NCI-H460 (cell line): ENCODE measurements at places on chromosomes 7 and 10. TPM values are rescaled to one million over a fixed set of nuclear protein-coding genes. Genes with fewer than 3 reads are reported as not detected.

Gene ECHDC3
- total RNA-seq = 15.7 and 20.1 TPM in 2 replicates

DNA sequence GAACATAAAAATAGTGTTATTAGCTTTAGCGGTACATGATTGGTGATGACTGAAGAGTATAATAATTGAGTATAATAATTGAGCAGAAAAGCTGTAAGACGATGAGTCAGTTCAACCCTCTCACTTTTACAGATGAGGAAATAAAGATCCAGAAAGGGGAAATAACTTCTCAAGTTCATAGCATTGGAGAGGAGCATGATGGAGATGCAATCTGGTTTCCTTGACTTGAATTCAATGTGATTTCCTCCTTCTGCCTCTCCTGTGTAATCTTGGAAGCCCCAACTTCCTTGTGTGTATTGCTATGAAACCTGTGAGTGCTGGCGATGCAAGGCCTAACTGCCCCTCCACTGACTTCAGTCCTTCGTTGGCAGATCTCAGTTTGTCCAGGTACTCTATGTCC is 265.1 kb downstream of the LRMDA start:
- DNase-seq = no peak

GRCh38 chr7:150939466-150939865 is 38.7 kb downstream of the KCNH2 start:
- DNase-seq = no peak

Gene SCIN
- not detected in 2 replicates for total RNA-seq

DNA sequence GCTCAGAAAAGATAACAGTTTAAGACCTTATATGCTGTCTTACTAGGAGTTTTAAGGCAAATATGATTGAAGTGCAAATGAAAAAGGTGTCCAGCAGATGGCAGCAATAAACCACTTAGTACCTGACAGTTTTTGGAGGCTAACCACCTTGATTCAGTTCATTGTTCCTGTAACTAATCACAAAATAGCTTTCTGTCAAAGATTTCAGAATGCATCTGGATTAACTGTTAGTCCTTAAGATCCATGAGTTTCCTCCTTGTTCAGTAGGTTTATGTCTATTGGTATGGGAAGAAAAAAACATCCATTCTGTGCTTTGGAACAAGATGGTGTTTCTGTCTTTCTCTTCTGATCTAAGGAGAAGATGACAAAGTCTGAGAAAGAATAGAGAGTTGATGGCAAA is 46.6 kb downstream of the CCSER2 start:
- DNase-seq = peak; percentile 58

DNA sequence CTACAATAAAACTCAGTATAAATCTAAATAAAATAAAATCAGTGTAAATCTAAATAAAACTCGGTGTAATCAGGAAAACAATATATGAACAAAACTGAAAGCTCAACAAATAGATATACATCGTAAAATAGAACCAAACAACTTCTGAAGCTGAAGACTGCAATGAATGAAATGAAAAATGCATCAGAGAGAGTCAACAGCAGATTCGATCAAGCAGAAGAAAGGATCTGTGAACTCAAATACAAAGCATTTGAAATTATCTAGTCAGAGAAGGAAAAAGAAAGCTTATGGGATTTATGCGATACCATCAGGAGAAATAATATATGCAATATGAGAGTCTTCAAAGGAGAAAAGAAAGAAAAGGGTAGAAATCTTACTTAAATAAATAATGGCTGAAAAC is 255.0 kb downstream of the BICC1 start:
- DNase-seq = no peak

- no peak for DNase-seq
Observed at GRCh38 chr10:68001539-68001938, 73.5 kb downstream of the HERC4 start.

- DNase-seq = no peak
Observed at GRCh38 chr10:103547391-103547946, 54.0 kb downstream of the NEURL1 start.

GRCh38 chr10:73940634-73941221 is 29.8 kb downstream of the PLAU start:
- peak; percentile 67 for DNase-seq

Gene MKI67
- total RNA-seq = 26.0 and 29.7 TPM in 2 replicates

DNA sequence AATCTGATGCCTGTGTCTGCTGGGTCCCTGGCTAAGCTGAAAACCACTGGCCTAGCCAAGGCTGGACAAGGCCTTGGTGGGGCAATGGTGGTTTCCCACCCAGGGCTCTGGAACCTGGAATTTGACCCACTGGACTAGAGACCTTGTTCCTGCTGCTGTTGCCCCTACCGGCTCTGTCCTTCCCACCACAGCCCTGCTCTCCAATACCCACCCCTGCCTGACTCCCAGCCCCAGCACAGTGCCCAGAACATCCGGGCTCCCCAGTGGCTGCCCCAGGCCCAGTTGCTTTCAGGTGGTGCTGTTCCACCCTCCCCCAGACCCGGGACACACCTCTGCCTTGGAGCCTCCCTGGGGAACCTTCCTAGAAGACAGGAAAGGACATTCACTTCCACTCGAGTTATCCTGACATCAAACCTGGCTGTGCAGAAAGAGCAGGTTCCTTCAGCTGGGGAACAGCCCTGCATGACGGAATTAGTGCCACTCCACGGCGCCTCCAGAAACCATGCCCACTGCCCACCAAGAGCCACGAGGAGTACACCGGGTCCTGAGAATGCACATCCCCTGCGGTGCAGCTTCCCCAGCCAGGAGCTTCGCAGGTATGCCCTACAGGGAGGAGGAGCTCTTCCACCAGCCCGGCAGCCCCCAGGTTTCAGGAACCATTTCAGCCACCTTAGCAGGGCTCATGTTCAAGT is 152.8 kb downstream of the OAT start:
- no peak for DNase-seq

DNA sequence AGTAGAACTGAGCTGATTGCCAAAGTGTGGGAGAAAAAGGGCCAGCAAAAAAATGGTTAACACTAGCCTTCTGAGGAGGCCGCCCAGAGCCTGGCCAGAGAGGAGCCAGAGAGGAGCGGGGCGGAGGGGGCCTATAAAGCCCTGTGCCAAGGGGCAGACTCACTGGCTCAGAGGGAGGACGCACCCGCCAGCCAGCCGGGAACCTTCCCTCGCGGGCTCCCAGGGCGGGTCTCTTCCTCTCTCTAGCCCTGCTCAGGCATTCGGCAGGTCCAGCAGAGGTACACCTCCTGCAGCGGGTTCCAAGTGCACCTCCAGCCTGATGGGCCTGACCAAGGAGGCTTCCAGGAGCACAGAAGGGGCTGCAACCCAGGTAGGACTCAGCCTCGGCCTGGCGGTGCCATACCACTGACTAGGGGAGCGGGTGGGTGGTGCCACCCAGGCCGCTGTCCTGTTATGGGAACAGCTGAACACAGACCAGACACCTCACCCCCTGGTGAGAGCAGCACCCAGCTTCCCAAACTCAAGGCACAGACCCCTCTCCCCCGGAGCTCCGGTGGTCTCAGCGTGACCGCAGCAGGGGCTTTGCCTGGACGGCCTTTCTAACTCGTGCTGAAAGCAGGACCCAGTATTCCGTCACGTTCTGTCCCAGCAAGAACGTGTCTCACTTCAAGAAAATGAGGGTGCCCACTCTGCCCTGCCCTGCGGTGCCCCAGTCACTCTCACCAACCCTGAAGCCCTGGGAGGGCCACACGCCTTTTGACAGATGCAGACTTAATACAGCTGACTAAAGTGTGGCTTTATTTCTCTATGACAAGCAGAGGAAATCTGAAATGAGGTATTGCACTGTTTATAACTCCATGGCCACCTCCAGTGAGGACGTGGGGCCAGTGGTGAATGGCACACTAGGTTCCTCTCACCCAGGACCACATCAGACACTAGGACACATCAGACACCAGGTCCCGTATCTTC is at the start of gene GPER1:
GPER1 (plus strand) TSS at position 162 of the 969 bp plus-strand sequence. CDS start 3,616 bp downstream, outside the sequence.
- DNase-seq = peak; percentile 39

Gene VPS37D
- 3.6 and 5.4 TPM in 2 replicates for total RNA-seq

Gene COMTD1
- 27.2 and 31.7 TPM in 2 replicates for total RNA-seq

DNA sequence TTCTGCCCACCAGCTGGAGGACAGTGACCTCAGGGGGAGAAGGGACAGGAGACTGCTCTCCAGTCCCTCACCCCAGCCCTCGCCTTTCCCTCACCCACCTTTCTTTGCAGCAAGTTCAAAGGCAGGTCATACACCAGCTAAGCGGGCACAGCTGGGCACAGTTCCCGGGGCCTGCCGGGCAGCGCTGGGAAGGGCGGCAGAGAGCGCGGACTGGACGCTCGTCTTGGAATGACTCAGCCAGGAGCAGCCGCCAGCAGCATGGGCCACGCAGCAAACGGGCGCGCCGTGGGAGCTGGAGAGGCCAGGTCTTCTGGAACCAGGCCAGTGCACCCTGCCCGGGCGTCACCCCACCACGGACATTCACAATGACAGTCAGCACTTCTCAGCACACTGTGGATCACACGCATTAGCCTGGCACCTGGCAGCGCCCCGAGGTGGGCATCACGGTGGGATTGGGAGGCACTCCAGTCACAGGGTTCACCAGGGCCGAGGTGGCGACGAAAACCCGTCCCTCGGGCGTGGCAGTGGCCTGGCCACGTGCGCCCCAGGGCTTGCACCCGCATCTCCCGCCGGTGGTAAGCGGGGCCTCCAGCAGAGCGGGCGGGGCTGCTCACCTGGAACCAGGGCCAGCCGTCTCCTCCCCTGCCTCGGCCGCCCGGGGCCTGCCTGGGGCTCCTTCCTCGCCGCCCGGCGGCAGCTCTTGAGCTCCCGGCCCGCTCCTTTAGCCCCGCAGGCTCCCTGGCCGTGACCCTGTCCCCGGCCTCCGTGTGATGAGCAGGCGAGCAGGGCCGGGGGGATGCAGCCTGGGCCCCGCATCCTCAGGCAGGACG is 29.0 kb upstream of the WDFY4 start:
- peak; percentile 54 for DNase-seq

Gene C7orf25
- 5.2 and 6.6 TPM in 2 replicates for total RNA-seq

- DNase-seq = no peak
Observed at GRCh38 chr10:104308439-104308903, 29.8 kb downstream of the ITPRIP start.

Gene TSPAN12
- 9.1 and 9.6 TPM in 2 replicates for total RNA-seq

Gene LDB1
- total RNA-seq = 25.1 and 27.0 TPM in 2 replicates

DNA sequence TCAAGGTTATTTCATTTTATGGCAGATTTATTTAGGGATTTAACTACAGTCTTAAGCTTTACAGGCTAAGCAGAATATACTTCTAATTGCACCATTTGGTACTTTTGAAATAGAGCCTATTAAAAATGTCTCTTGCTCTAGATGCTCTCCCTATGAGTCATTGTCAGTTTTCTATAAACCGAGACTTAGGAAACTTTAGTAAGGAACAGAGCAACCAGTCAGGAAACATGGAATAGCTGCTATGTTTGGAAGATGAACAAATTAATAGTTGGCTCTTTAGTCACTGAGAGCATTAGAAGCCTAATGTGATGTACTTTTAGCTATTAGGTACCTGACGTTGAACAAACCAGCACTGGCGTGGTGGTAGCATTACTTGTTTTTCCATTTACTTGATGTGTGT is 35.3 kb downstream of the INPP5F start:
- peak; percentile 14 for DNase-seq

Gene ATRNL1
- 6.8 and 7.8 TPM in 2 replicates for total RNA-seq

DNA sequence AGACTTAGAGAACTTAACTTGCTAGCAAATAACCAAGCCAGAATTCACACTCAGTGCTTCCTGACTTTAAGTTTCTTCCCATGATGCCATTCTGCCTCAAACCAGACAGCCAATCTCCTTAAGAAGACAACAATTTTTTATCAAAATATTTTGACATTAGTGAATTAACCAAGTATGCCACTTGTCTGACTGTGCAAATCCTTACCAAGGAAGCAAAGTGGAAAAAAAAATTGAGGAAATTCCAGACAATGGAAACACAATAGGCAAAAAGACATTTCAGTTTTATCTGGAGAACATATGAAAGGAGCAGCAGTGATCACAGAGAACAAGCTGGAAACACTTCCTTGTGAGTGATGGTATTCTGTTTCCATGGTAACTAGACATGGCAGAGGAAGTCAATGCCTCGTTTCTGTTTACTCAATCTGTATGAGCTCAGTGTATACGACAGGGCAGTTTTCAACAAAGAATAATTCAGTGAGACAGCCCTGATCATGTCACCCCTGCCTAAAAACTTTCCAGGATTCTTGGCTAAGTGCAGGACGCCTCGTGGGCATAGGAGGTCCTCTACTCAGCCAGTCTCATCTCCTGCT is 114.2 kb downstream of the DYNC1I1 start:
- DNase-seq = no peak

- DNase-seq = no peak
Observed at GRCh38 chr7:89775459-89775858, 378.8 kb upstream of the STEAP1 start.

DNA sequence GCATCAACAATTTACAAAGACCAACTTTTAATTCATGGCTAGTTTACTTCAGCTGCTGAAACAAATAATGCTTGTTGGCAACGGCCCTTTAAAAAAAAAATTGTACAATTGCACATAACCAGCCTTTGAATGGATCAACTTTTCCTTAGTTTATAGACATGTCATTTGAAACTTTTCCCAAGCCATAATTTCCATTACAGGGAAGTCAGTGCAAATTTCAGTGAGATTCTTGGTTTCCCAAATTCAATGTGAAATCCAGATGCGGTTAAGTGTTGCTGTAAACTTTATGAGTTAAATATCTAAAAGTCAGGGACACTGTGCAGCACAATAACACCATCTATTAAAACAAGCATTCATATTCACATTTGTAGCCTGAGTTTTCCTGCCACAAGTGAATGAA is 182.2 kb downstream of the JAZF1 start:
- no peak for DNase-seq

DNA sequence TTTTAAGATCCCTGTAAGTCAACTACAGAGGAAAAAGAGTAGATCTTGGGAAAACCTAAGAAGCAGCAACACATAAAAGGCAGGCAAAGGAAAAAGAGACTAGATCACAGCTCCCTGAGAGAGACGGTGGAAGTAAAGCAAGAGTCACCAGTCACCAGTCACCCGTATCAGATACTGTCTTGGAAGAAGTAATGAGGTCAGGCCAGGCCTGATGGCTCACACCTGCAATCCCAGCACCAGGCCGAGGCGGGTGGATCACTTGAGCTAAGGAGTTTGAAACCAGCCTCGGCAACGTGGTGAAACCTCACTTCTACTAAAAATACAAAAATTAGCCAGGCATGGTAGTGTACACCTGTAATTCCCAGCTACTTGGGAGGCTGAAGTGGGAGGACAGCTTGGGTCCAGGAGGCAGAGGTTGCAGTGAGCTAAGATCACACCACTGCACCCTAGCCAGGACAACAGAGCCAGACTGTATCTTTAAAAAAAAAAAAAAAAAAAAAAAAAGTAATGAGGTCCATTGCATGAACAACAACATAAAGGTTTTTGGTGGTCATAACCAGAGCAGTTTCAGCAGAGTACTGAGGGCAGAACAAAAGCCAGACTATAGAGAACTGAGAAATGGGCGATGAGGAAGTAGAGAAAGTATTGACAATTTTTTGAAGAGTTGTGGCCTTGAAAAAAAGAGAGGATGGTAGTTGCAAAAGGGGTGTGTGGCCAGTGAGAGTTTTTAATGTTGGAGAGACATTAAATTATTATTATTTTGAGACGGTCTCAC is 16.9 kb downstream of the ZNF713 start:
- no peak for DNase-seq
